ENCODE measurements at places on chromosomes 1 and 21.

GRCh38 chr1:119943216-119943615 lies 46.9 kb upstream of the ADAM30 start:
- no peak for DNase-seq

DNA sequence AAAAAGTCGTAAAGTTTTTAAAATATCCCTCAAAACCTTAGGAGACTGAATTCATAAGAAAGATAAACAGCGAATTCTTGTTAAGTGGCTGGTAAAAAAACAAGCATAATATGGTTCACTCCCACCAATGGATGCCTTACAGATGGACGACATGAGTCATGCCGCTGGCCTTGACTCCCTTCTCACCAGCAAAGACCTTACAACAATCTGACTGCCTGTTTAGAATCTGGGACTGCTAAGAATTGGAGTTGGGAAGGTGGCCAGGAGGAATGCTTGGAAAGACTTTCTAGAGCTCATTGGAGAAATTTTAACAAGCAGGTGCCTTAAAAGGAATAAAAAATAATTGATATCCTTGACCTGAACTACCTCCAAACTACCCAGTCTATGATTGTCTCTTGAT lies 206.9 kb upstream of the FMN2 start:
- DNase-seq: no peak

DNA sequence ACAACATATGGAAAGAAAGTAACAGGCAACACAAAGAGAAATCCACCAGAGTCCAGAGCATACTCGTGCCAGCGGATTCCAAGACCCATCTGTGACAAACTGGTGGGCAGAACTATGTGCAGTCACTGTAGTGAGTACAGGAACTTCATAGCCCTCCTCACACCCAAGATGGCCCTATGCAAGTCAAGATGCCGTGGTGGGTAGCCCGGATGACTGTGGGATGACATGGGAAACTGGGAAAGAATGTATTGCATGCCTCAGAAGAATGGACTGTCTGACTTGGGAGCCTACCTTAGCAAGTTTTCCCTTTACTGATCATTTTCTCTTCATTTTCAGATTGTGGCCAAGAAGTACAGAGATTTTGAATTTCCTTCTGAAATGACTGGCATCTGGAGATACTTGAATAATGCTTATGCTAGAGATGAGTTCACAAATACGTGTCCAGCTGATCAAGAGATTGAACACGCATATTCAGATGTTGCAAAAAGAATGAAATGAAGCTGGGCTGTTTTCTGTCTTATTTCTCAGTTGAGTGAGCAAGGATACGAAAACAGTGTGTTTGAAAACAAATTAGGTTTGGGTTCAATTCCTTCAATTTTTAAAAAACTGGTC lies 47.3 kb downstream of the CLIC6 start:
- no peak for DNase-seq

- DNase-seq: no peak
Measured at GRCh38 chr1:164071288-164071687, 487.7 kb upstream of the PBX1 start.

GRCh38 chr1:217026531-217026930 lies 303.3 kb upstream of the ESRRG start:
- DNase-seq: no peak

- DNase-seq: no peak
Measured at GRCh38 chr1:181440510-181440909, 42.8 kb upstream of the CACNA1E start.

- DNase-seq: no peak
Measured at GRCh38 chr1:68454534-68454933, 4.8 kb upstream of the RPE65 start.

DNA sequence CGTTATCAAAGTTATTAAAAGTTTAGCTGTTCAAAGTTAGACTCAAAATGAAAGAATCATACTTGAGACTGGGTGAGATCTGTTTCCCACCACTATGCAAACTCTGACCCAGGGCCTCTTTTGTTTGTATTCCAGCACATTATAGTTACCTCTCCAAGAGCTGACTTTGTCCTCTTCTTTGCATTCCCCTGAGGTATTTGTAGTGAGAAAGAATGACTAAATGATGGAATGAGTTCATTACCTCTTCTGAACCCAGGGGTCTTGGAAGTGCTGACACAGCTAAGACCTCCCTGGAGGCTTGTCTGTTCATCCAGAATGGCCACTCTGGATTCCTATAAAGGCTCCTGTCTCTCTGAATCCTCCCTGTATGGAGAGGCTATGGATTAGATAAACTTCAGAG lies 62.4 kb downstream of the FGGY start:
- DNase-seq: no peak

GRCh38 chr1:163565166-163565565 lies 243.4 kb downstream of the NUF2 start:
- DNase-seq: no peak

GRCh38 chr1:24964811-24965570 lies 34.9 kb upstream of the RUNX3 start:
- no peak for DNase-seq

DNA sequence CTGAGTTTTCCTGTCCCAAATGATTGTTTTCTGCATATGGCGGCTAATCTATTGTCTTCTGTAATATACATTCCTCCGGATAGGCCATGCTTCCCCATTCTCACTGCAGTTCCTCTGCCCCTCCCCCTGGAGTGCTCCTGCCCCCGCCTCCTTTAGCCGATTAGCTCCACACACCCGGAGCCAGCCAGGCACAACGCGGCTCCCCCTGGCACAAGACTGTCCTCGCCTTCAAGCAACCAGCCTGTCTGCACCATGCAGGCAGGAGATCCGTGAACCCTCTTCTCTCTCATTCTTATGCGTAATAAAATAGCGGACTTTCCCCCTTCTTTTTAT lies 18.0 kb downstream of the SERTAD4 start:
- DNase-seq: peak; percentile 41

DNA sequence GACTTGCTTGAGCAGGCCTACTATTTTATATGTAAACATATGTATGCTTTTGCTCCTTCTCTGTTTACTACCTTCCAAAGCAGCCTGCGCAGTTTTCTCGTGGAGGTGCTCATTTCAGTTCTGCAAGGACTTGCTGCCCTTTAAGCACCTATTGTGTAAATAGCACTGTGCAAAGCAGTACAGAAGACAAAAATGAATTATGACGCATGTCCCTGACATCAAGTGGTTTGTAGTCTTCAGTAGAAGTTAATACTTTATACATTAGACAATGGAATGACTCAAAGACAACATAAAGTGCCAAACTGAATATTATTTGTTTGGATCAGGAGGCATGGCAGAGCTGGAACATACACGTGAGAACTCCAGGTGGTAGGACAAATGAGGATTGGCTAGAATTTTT lies 611.7 kb downstream of the LMO4 start:
- no peak for DNase-seq

- DNase-seq: no peak
Measured at GRCh38 chr21:36717976-36718375, 19.1 kb downstream of the SIM2 start.

DNA sequence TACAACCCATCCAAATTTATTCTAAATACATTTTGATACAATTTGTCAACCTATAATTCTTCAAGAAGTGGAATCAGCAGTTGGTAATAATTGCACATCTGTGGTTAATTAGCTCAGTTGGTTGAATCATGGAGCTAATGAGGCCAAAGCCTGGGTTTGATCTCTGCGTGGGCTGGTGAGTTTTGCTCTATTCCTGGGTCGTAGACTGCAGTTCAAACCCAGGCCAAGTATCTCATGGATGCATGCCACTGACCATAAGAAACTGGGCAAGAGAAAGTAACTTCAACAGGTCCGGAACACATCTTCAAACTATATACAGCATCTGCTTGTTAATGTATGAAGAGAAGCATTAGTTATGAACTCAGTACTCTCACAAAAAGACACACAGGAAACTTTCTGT lies 779.7 kb downstream of the USP25 start:
- no peak for DNase-seq

GRCh38 chr1:214637722-214638458 lies 34.9 kb downstream of the CENPF start:
- no peak for DNase-seq

GRCh38 chr1:18315449-18315848 lies 165.3 kb upstream of the KLHDC7A start:
- no peak for DNase-seq

GRCh38 chr1:190066011-190066410 lies 411.7 kb downstream of the BRINP3 start:
- no peak for DNase-seq

GRCh38 chr21:42112857-42113256 lies 41.7 kb downstream of the UMODL1 start:
- DNase-seq: no peak

Data from NCI-H1092 (cell line).